ENCODE measurements at places on chromosomes 16 and 17.
A peak's percentile ranks its signal among the peaks of the same experiment; 100 is the strongest.

- DNase-seq: peak; percentile 49
Measured at GRCh38 chr16:2752850-2753732, 653 bp downstream of the SRRM2 start.

DNA sequence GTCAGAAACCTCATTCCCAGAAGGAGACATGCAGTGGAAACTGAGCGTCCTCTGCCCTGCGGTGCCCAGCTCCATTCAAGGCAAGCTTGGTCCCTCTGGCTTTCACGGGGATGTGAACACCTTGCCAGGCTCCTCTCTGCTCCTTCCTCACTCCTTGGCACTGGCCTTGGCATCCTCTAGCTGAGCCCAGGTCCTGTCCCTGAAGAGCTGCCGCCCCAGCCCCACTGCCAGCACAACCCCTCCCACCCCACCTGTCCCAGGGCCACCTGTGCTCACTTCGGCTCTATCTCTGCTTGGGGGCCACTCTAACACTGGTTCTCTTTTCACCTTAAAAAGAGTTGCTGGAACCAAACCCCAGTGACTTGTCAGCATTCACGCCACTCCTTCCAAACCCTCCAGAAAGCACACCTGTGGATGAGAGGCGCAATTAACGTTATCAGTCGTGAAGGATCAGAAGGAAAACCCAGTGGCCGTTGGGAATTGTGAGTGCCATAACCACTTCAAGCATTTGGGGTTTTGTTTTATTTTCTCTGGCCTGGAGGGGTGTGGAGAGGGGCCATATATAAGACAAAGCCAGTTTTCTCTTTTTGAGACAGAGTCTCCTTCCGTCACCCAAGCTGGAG, 103.7 kb downstream of the AXIN2 start:
- no peak for DNase-seq

DNA sequence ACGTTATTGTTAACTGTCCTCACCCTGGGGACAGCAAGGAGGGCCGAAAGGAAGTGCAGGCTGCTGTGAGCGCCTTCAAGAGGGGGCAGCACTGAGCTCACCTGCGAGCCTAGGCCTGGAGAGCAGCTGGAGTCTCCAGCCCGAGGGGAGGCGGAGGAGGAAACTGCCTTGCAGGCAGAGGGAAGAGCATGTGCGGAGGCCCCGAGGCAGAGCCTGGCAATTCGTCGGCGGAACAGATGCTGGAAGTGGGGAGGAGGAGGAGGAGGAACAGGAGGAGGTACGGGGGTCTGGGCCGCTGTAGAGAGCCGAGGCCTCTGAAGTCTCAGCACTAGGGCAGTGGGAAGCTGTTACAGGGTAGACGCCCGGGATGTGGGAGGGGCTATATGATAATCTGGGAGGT, 49.6 kb upstream of the PLCG2 start:
- no peak for DNase-seq

DNA sequence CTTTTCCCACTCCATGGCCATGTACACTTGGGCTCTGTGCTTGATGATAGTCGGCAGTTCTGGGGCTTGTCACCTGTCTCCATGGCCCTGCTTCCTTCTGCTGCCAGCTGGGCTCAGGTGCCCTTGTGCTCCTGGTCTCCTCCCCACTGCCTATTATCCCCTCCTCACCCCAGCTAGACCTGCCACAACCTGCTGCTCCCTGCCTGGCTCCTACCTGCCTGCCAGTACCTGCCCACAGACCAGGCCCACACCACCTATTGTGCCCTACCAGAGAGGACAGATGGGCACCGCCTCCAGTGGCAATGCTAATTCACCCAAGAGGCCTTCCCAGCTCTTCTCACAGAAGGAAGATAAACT, 538 bp upstream of the RAPGEFL1 start:
- DNase-seq: no peak

DNA sequence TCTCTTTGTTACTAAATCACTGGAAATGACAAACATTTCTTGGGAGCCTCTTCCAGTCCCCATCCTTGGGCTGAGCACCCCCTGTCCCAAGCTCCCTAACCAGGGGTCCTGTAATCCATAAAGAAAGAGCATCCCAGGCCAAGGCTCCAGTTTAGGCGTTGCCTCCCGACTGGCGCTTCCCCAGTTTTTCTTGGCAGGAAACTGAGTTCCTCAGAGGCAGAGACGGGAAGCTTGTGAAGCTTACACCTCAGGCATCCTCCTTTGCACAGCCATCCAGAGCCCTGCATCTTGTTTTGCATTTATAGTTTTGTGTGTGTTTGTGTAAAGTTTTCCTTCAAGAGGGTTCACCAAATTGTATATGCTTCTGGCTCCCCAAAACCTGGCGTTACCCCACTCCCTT, 7.1 kb downstream of the COPZ2 start:
- no peak for DNase-seq

DNA sequence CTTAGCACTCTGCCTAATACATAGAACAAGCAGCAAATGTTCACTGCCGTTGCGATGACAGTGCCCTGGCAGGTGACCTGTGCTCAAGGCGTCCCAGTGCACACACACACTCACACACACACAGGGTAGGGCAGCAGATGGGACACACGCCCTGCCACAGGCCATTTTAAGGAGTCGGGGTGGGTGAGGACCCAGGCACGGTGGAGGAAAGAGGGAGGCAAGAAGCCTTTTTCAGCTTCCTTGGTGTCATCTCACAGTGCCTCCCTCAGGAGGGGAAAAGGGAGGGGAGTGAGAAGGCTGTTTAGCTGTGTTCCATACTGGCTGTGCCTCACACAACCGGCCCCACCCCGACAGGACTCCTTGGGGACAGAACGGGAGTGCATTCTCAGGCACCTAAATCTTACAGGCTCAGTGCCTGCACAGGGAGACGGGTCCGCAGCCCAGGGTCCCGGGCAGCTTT, 1.5 kb downstream of the PITPNM3 start:
- no peak for DNase-seq

- peak; percentile 70 for DNase-seq
Measured at GRCh38 chr16:71917900-71918299, 22.6 kb downstream of the IST1 start.

- no peak for DNase-seq
Measured at GRCh38 chr16:13344001-13344400, 442.6 kb downstream of the SHISA9 start.

GRCh38 chr17:29592850-29593551, at the start of gene ANKRD13B:
Gene ANKRD13B (plus strand): TSS chr17:29593132. CDS start chr17:29593622, 490 bp downstream.
- no peak for DNase-seq

DNA sequence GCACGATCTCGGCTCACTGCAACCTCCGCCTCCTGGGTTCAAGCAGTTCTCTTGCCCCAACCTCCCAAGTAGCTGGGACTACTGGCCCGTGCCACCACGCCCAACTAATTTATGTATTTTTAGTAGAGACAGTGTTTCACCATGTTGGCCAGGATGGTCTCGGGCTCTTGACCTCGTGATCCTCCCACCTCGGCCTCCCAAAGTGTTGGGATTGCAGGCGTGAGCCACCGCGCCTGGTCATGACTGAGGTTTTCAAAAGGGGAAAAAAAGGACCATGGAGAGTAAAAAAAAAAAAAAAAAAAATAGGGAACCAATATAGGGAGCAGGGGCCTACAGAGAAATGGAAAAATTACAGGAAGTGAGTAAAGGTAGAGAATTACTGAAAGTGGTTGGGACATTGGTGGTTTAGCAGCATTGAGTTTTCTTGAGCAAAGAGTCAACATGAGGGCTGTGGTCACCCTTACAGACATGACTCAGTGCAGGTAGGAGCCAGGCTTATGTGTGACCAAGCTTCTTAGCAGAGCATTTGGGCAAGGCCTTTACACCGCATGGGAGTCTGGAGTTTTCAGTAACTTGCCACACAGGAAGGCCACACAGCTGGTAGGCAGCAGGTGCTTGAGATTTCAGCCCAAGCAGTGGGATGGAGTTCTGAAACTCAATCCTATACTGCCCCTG, 447.3 kb downstream of the HS3ST3B1 start:
- no peak for DNase-seq

- DNase-seq: no peak
Measured at GRCh38 chr16:23448392-23448791, 4.6 kb downstream of the COG7 start.

GRCh38 chr17:35984140-35984539, 2.4 kb downstream of the CCL14 start:
- DNase-seq: no peak

DNA sequence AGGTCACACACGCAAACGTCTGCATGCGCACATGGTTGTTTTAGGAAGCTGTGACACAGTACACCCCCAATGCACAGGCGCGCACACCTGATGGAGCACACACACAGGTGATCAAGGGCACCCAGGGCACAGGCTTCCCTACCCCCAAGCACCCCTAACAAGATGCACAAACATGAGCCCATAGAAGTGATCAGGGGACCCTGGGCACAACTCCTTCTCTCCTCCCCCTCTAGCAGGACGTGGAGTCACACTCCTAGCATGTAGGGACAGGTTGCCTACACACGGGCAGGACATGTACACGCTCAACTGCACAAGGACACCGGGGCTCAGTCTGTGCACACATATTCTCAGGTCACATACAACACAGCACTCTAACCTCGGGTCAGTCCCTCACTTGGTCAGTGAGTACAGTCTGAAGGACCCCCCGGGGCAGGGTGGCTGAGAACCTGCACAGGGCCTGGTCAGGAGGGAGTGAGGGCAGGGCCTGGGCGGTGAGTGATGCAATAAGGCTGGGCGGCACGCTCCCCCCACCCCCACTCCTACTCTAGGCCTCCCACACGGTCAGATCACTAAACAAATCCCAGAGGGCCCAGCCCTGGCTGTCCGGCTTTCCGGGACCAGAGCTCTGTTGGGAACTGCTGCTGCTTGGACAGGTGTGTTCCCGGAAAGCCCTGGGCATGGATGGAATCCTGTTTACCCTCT, 751 bp upstream of the DOC2B start:
- no peak for DNase-seq

DNA sequence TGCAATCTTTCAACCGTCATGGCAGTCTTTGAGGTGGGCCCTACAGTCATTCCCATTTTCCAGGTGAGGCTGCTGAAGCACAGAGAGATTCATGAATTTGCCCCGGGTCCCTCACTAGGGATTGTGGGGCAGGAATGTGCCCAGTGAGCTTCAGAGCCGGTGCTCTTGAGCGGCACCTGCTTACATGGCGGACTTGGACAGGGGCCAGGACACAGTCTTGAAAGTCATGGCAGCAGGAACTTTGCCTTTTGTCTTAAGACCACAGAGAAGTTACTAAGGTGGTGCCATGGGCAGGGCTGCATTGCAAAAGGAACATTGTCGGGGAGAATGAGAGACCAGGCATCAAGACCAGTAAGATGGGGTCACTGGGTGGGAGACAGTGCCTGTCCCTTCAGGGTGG, 363.4 kb downstream of the FOXL1 start:
- DNase-seq: no peak

DNA sequence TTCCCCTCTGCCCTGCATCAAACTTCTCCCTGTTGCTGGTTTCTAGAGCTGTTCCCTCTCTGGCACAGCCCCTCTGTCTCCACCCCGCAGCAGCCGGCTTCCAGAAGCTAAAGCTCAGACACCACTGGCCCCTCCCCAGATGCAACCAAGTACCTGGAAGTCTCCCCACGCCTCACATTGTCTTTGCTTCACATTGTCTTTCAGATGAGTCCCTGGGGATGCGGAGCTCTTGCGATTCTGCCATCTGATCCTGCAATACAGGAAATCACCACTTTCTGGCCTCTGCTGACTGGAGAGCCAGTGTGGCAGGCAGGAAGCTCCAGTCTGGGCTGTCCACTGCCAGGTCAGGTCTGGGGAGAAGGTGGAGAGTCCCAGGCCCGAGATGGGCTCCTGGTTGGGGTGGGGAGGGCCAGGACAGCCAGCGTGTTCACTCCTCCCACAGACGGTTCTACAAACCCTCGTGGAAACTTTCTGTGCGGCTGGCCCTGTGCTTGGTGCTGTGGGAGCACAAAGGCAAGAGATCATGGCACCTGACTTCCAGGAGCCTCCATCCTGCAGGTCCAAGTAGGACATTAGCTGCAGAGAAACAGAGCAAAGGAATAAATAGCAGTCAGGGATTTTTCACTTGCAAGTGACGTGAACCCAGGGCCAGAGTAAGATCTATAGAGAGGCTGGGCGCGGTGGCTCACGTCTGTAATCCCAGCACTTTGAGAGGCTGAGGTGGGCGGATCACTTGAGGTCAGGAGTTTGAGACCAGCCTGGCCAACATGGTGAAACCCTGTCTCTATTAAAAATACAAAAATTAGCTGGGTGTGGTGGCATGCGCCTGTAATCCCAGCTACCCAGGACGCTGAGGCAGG, 47.9 kb upstream of the MAP3K14 start:
- DNase-seq: no peak

- DNase-seq: no peak
Measured at GRCh38 chr17:28426081-28426519, 20.1 kb upstream of the SLC46A1 start.

DNA sequence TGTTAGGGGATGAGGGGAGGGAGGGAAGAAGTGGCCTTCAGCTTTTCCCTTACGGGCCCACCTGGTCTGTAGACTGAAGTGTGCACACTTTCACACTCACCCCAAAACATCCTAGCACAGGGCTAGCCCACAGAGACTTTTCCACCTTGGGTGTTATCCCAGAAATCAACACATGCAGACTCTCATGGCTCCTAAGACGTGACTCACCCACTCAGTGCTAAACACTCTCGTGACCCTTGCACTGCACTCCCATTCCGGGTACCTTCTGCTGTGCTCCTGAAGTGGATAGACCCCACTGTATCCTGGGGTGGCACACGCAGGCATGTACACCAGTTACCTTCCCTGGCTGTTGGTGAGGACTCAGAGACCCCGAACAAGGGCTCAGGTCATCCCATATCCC, 23.0 kb upstream of the ABCC3 start:
- DNase-seq: no peak

GRCh38 chr16:54174201-54174600, 112.4 kb downstream of the IRX3 start:
- DNase-seq: no peak

DNA sequence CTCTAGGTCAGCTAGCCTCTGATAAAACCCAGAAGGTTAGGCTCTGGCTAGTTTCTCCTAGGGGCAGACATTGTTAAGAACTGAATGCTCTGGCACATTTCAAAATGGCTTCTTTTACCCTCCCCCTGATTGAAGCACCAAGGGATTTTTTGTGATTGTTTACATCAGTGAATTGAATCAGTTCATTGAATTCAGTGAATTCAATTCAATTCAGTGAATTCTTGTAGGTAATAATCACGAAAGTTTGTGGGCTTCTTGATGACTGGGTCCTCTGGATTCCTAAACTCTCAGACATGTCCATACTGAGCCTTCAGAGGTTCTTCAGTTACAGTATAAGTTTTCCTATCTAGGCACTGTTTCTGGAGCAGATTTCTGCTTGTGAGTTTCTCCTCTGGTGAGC, 135.2 kb upstream of the ELAC2 start:
- no peak for DNase-seq

GRCh38 chr17:11182430-11182829, 58.6 kb upstream of the SHISA6 start:
- no peak for DNase-seq

DNA sequence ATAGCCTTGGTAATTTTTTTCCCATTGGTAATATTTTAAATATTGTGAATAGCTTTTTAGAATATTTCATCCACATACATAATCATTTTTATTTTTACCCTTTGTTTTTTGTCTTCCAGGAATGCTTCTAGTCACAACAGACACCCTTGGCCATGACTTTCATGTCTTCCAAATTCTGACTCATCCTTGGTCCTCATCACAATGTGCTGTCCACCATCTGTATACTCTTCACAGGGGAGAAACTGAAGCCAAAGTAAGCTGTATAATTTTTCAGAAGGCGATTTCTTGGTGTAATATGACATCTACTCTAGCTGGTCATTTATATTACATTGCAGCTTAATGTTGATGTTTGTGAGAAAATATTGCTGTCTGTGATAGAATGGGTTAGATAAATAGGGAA, 269.4 kb downstream of the BCAS3 start:
- peak; percentile 28 for DNase-seq

- DNase-seq: no peak
Measured at GRCh38 chr17:34379868-34380267, 16.8 kb upstream of the CCL1 start.

GRCh38 chr16:70685061-70685937, 554 bp downstream of the MTSS2 start:
- DNase-seq: no peak
